Fibroblast of lung (primary cell): ENCODE measurements at places on chromosomes 4 and X. TPM values are rescaled to one million over a fixed set of nuclear protein-coding genes. Genes with fewer than 3 reads are reported as not detected.

IL13RA2 gene
- 42.1 and 67.5 TPM in 2 replicates for total RNA-seq

CD99L2 gene
- 36.2 and 40.6 TPM in 2 replicates for total RNA-seq

KCNE5 gene
- 0.51 and 1.2 TPM in 2 replicates for total RNA-seq

CXCL11 gene
- total RNA-seq: not detected in 2 replicates

DNA sequence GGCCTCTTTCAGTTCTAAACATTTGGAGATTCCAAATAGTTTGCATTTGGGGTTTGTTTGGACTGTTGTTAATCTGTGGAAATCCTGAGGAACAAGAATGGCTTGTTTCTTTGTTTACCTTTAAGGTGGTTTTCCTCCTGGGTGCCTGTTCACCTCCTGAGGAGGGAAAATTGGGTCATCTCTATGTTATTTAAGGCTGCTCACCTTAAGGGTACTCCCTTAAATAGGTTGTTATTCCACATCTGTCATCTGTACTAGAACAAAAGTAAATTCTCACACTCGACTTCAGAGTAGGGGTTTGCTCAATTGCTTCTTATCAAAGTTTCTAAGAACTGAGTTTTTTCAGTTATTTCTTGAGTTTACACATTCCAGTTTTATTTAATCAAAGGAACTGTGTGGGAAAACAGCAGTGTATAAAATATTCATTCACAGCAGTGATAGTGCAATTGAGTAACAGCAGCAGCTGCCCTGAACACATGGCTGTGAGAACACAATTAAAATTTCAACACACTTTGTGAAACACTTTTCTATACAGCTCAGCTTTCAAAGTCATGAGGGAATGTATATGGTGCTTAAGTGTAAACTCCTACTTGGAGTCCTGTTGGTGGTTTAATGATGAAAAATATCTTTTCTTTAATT lies 238.5 kb upstream of the PGRMC2 start:
- peaks cover 33% of the 10 kb centered on the region for H3K4me1 ChIP-seq
- no peaks in the 10 kb centered on the region for H3K36me3 ChIP-seq

GRCh38 chr4:56427179-56427578 lies 8.2 kb downstream of the PPAT start:
- no peaks in the 10 kb centered on the region for H3K36me3 ChIP-seq
- no peaks in the 10 kb centered on the region for H3K27me3 ChIP-seq
- no peak overlapping the region for H3K27ac ChIP-seq
- no peaks in the 10 kb centered on the region for H3K4me1 ChIP-seq
- no peak for DNase-seq
